ENCODE measurements at places on chromosomes 12 and 14.
A peak's percentile ranks its signal among the peaks of the same experiment; 100 is the strongest.

GRCh38 chr12:131389054-131390013 is 321.6 kb upstream of the SFSWAP start:
- DNase-seq, result no peak

GRCh38 chr12:40336573-40337199 is 111.9 kb downstream of the LRRK2 start:
- DNase-seq, result no peak

GRCh38 chr12:109047081-109047805 is 5.1 kb upstream of the USP30 start:
- no peak for DNase-seq

- DNase-seq, result no peak
Observed at GRCh38 chr12:53483225-53483978, 15.9 kb downstream of the MAP3K12 start.

DNA sequence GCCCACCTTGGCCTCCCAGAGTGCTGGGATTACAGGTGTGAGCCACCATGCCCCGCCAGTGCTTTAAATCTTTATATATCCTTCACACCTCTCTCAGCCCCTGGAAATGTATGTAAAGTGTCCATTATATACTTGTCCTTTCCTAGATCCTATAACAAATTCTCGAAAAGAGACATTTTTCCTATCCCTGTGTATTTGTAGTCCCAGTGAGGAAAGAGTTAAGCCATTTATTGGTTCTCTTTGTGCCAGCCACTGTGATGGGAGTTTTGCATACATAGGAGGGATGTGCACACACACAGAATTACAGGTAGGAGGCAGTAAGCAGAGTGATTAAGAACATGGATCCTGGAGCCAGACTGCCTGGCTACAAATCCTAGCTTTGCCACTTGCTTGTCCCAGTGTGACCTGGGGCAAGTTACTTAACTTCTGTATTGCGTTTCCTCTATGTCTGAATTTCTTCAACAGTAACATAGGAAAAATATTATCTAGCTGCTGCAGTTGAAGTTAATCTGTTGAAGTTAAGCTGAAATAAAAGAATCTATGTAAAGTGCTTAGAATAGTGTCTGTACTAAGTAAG is 2.1 kb upstream of the RABGGTA start:
- DNase-seq, result no peak

DNA sequence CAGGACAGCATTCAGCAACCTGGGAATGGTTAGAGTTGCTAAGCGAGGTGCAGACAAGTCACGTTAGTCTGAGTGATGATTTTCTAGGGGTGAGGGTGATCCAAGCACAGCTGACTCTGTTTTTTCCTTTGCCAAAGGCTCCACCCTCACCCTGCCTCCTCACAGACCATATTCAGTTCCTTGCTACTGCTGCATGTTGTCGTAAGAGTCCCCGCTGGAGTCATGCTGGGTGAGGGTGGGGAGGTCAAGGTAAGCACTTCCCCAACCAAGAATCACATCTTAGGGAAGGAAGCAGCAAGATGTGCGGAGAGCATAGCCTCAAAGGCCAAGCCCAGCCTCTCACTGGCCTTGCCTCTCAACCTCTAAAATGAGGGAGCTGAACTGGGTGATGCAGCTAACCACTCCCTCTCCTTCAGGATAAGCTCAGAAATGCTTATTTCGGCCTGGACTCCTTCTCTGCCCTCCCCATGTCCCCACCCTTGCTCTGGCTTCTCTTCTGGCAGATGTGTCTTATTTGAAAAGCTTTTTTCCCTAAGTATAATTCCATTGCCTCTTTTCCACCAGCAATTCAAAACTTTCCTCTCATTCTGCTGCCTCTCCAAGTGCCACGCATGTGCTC is 66.9 kb upstream of the ACTN1 start:
- DNase-seq, result no peak

DNA sequence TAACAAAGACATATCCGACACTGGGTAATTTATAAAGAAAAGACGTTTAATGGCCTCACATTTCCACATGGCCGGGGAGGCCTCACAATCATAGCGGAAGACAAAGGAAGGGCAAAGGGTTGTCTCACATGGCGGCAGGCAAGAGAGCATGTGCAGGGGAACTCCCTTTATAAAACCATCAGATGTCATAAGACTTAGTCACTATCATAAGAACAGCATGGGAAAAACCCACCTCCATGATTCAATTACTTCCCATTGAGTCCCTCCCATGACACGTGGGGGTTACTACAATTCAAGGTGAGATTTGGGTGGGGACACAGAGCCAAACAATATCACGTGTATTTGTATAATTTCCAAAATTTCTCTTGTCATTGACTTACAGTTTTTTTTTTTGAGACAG is 5.5 kb upstream of the LMNTD1 start:
- DNase-seq, result no peak

DNA sequence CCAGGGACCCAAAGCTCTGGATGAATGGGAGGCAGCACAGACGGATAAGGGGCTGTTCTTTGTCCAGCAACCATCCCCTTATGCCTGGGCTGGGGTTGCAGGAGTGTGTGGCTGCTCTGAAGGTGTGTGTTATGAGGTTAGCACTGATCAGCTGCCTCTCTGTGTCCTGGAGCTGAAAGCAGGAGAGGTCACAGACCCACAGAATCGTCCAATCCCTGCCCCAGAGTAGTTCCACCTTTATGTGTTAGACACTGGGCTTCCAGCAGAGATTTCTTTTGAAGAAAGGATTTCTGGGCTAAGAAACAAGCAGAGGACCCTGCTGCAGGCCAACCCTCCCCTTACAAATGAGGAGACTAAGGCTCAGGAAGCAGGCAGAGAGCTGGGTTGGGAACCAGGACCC is 62.4 kb downstream of the ARL6IP4 start:
- no peak for DNase-seq

GRCh38 chr14:52845081-52845480 is 53.7 kb upstream of the GNPNAT1 start:
- no peak for DNase-seq

DNA sequence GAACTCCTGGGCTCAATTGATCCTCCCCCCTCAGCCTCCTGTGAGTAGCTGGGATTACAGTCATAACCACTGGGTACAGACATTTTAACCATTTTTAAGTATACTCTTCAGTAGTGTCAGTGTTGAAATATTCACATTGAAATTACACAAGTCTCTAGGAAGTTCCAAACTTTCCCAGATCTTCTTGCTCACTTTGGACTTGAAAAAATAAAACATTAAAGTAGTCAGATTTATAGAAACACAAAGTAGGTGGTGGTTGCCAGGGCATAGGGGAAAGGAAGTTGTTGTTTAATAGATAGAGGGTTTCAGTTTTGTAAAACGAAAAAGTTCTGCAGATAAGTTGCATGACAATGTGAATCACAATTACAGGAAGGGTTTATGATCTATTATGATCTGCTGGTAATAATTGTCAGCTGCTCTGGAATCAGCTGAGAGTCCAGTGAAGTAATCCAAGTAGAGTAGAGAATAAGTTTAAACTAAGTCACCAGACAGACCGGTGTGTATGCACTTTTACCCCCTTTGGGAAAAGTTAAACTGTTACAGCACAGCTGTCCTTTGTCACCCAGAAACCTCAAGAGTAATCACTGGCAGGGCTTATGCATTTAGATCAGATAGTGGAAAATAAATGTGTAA is 27.4 kb downstream of the PCNX1 start:
- DNase-seq, result no peak

GRCh38 chr12:18998343-18999261 is 130.9 kb upstream of the PLEKHA5 start:
- DNase-seq, result no peak

DNA sequence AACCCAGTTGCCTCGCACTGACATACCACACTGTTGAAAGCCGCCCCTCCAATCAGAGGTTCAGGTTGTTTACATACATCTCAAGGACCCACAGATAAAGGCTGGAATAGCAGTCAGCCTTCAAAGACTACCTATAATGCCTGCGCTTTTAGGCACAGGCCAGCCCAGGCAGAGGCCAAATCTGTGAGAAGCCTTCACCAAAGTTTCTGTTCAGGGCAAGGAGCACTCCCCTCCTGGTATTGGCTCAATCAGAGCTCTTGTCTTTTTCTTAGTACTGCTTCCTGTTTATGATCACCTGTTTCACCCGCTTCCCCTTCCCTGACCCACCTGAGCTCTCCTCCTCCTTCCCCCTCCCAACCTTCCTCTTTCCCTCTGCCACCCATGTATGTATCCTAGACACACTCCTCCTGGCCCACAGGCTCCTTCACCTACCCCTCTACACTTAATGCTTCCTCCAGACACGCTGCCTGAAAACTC is 34.8 kb downstream of the DUSP16 start:
- no peak for DNase-seq

GRCh38 chr12:5963515-5963914 is 18.5 kb upstream of the ANO2 start:
- DNase-seq, result no peak

- DNase-seq, result no peak
Observed at GRCh38 chr12:10362325-10362724, 27.5 kb downstream of the KLRK1 start.

GRCh38 chr12:52831251-52831650 is 2.9 kb downstream of the KRT79 start:
- no peak for DNase-seq

DNA sequence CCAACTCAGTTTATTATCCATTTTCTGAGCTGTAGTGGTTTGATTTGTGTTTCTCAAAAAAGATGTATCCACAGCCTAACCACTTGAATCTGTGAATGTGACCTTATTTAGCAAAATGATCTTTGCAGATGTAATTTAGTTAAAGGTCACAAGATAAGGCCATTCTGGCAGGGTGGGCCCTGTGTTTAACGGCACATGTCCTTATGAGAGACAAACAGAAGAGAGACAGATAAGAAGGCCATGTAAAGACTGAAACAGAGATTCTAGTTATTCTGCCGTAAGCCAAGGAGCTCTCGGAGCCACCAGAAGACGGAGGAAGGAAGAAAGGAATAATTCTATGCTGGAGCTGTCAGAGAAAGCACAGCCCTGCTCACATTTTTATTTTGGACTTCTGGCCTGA is 374.2 kb downstream of the PRKD1 start:
- DNase-seq, result no peak

- DNase-seq, result no peak
Observed at GRCh38 chr12:1814266-1814665, 6.1 kb upstream of the LRTM2 start.

DNA sequence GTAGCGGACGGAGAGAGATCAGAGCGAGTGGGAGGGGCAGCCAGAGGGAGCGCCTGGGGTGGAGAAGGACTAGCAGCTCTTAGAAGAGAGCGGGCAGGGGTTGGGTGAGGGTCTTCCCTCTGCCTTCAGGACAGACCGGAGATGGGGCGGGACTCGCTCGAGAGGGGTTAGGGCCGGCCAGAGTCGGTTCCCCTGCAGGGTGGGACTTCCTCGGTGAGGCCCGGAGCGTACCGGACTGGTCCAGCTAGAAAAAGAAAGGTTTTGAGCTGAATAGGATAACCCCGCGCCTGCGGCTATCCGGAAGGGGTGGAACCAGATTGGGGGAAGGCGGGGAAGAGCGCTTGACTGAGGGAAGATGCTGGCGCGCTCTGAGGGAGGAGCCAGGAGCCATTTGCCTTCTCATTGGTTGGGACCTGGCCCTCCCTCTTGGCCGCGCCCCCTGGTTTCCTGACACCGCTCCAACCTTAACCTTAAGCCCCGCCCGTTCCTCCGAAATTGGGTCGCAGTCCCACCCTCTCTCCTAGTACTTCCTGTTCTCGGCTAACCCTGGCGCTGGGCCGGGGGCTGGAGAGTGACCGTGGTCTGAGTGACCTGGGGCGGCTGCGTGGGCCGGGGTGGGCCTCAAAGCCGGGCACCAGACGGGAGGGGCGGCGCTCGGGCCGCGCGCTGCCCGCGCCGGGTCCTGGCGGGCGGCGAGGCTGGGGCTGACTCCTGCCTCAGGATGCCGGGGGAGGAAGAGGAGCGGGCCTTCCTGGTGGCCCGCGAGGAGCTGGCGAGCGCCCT is at the start of gene RNF31:
TSS of gene RNF31 (plus strand) at position 521 of the 783 bp plus-strand sequence. CDS start at position 722, 201 bp downstream.
- DNase-seq, result peak; percentile 90

DNA sequence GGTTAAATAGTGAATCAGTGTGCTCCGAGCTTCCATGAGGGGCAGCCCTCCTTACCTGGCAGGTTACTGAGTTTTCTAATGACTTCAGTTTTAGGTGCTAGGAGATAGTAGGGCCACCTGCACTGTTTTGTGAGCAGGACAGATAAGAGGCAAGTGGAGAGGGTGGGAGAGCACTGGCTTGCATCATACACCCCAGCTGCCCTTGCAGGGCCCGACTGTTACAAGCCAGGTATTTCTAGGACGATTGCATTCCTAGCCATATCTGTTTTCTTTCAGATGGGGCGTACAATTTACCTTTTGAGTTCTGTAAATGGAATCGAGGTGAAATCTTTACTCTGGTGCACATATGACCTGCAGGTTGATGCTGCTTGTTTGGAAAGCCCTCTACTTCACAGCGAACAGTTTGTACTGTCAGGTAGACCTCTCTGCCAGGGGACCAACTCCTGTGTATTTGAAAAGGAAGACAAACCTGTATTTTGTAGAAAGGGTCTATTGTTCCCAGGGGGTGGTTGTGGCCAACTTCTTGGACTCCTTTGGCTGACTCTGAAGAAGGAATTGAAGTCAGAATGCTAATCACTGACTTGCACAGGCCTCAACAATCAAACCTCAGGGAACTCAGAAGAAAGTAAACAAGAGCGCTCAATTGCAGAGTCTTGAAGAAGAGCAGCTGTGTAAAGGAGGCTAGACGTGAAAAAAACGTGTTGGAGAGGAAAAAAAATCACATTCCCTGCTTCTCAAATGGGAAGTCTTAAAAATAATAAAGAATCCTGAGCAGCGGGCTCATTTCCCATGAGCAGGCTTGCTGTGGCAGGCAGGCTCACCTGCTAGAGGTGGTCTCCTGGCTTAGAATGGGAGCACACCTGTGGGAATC is 57.3 kb downstream of the ETV6 start:
- no peak for DNase-seq
